ENCODE measurements at places on chromosomes 1 and 21.

DNA sequence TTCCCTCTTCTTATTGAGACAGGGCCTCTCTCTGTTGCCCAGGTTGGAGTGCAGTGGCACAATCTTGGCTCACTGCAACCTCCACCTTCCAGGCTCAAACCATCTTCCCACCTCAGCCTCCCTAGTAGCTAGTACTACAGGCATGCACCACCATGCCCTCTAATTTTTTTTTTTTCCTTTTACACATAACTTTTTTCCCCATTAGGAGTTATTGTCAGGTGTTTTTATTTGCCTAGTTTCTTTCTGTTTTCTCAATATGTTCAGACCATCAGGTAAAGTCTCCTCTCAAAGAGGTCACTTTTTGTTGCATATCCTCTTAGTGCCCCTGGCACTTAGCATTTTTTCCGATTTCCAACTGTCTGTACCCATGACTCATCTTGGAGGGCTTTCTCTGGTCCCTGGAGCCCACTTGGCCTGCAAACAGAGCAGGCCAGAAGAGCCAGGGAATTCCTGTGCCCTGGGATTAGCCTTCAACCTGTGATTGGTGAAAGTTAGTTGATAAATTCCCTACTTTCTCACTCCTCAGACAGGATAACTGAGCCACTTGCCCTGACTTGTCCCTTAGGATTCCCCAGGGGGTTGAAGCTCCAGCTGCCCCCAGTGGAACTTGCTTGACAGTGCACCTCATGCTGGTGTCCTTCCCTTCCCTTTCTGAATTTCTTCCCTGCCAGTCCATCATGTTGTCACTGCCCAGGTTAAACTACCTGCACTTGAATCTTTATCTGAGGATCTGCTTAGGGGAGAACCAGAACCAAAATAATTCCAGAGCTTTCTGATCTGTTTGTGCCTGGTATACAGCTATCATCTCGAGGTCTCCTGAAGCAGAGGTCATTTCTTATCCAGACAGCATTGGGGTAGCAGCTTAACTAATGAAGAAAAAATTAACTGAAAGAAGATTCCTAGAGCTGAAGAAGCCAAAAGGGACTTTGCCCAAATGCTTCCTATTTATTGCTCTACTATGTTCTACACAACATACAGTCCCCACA is 2.4 kb downstream of the NTPCR start:
- H3K4me3 ChIP-seq, result no peak overlapping the region
- peaks cover 24% of the 10 kb centered on the region for H3K36me3 ChIP-seq
- no peak overlapping the region for H3K27ac ChIP-seq

DNA sequence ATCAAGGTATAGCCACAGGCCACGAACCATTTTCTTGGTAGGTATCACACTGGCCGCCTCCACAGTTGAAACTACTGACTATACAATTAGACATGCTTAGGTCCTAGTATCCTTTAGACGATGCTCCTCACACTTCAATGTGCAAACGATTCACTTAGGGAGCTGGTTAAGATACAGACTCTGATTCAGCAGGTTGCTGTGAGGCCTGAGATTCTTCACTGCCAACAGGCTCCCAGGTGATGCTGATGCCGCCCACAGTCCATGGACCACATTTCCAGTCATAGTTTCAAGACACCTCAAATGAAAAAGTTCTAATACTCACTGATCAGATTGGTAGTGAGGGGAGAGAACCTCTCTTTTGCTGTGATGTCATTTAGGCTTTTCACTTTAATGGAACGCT is 6.8 kb downstream of the ATP5PO start:
- no peak overlapping the region for H3K4me3 ChIP-seq
- H3K4me1 ChIP-seq, result peaks cover 52% of the 10 kb centered on the region
- no peaks in the 10 kb centered on the region for H3K27me3 ChIP-seq
- DNase-seq, result no peak
- peaks cover 100% of the 10 kb centered on the region for H3K36me3 ChIP-seq

- no peak for DNase-seq
- H3K4me1 ChIP-seq, result no peaks in the 10 kb centered on the region
- H3K36me3 ChIP-seq, result no peaks in the 10 kb centered on the region
- H3K27ac ChIP-seq, result no peak overlapping the region
- H3K4me3 ChIP-seq, result no peak overlapping the region
- H3K27me3 ChIP-seq, result peaks cover 31% of the 10 kb centered on the region
Observed at GRCh38 chr21:41018431-41018830, 149.5 kb upstream of the BACE2 start.

DNA sequence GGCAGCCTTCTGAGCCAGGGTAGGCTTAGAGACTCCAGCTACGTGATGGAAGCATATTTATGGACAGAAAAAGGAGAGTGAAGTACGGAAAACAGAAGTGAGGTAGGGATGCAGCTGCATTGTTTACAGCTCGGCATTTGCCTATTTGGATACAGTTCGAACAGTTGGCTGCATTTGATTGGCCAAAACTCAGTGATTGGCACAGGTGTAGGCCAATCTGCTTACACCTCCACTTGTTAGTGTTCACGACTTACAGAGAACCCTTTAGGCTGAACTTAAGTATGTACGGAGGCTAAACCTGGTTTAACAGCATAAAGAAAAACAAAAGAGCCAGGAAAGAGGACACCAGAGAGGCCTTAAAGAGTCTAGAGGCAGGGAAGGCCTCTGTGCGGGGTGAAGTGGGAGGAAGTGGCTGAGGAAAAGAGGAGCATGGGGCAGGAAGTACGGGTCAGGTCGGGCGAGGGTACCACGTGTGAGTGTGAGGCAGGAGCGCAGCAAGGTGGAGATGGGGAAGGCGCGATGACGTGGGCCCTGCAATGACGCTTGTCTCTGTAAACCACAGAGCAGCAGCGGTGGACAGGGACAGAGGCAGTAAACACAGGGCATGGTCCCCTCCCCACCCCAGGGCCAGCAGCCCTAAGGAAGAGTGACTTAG is 32.0 kb downstream of the RSPH1 start:
- H3K4me1 ChIP-seq, result peaks cover 7% of the 10 kb centered on the region
- DNase-seq, result no peak
- H3K36me3 ChIP-seq, result no peaks in the 10 kb centered on the region
- no peak overlapping the region for H3K4me3 ChIP-seq
- no peak overlapping the region for H3K27ac ChIP-seq

DNA sequence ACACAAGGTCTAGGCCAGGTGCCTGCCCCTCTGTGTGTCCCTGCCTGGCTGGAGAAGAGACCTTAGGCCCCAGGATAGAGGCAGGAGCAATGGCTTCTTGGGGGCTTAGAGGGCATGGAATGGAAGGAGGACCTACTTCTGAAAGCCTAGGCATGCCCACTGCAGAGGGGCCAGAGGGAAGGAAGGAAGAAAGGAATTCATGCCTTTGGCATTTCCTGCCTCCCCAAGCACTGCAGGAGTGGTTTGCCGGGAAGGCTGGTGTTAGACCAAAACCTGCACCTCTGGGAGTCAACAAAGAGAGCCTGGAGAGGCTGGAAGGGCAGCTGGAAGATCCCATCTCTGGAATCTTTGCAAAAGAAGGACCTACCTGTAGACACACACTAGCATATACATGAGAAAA is 50.7 kb upstream of the KCNE2 start:
- no peaks in the 10 kb centered on the region for H3K36me3 ChIP-seq
- H3K4me3 ChIP-seq, result no peak overlapping the region
- no peak overlapping the region for H3K27ac ChIP-seq
- H3K27me3 ChIP-seq, result no peaks in the 10 kb centered on the region
- peaks cover 10% of the 10 kb centered on the region for H3K4me1 ChIP-seq
- DNase-seq, result no peak

GRCh38 chr1:179714623-179715022 is 28.5 kb upstream of the FAM163A start:
- H3K36me3 ChIP-seq, result no peaks in the 10 kb centered on the region
- no peak overlapping the region for H3K4me3 ChIP-seq
- H3K4me1 ChIP-seq, result peaks cover 13% of the 10 kb centered on the region
- no peak overlapping the region for H3K27ac ChIP-seq
- DNase-seq, result no peak

Measured in left ventricle myocardium inferior (tissue), 1 donor.